AG04450 (cell line): ENCODE measurements at places on chromosomes 12 and 14.

DNA sequence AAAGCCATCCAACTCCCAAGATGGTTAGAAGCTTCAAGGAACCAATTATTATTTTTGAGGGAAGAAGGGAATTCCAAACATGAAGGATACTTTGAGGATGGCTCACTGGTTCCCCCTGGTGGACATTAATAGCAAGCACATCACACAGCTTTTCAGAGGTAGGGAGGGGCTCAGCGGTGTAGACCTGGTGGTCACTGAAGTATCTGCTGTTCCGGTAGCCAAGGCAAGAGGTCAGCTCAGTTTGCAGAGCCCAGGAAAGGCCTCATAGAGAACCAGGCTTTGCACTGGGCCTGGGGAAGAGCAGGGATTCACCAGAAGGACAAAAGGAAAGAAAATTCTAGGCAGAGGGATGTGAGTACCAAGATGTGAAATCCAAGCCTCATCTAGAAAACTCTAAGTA is 118.7 kb downstream of the KSR2 start:
- no peak for DNase-seq

DNA sequence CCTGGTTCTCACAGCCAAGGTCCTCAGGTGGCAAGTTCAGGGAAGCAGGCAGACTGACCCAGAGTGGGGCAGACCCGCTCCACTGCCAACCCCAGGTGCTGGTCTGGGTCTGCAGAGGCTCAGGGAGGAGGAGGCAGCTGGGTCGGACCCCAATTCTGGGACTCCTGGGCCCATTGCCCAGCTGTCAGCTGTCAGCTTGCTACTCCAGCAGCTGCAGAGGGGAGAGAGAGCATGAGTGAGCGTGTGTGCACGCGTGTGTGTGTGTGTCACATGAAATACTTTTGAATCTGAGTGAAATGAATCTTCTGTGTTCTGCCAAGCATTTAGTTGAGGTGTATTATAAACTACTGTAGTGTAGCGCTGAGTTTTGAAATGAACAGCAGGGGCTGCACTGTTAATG is 30.8 kb downstream of the XRCC3 start:
- no peak for DNase-seq

- DNase-seq: no peak
Measured at GRCh38 chr12:49052451-49053208, 8.0 kb downstream of the KMT2D start.

GRCh38 chr12:45357539-45358417 is 141.9 kb downstream of the ANO6 start:
- no peak for DNase-seq

- no peak for DNase-seq
Measured at GRCh38 chr12:42802785-42803189, 213.2 kb upstream of the PRICKLE1 start.

GRCh38 chr14:105076805-105077648 is 11.8 kb upstream of the GPR132 start:
- no peak for DNase-seq

DNA sequence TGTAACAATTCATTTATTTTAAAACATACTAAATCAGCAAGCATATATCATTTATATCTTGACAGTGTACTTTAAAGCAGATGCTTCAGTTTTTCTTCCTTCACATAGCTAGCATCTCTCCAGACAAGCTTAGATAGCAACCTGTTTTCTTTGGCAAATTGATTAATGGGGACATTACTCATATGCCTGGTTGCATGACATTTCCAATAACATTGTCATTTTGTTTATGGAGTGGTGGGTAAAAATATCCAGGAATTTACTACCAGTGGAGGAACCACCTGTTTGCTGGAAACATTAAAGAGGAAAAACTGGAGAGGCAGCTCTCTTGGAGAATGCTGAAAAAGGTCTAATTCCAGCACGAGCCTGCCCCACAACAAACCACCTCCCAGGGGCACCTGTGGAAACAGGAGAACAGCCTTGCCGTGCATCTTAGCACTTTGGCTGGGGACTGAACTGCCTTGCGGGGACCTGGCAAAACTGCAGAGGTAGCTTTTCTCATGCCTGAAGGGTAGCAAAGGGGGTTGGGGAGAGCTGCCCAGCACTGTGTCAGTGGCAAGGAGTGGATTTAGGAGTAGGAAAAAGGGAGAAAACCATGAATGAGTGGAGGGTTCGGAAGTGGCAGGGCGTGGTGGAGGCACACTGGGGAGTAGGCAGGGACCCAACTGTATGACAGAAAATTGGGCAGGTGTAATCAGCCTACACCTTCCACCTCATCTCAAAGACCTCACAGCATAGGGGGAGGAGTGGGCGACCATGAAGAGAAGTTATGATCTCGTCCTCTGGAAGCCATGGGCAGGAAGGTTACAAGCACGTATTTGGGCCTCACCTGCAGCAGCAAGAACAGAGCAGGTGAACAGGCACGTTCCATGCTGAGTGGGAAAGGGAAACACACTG is 11.7 kb upstream of the CREBL2 start:
- no peak for DNase-seq

DNA sequence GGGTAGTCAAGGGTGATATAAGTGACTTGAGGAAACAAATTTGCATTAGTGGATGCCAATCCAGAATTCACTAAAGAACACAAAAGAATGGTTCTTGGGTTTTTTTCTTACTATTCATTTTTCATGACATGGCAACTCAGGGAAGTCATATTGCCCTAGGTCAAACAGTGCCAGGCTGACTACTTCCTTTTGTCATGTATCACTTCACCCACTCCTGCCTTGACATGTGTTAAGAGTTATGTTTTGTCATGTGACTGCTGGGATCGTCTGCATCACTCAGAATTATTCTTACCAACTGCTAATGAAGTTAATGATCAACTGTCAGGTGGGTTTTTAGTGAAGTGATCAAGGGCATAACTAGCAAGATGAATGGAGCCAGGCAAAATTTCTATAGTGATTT is 74.2 kb downstream of the PRORP start:
- DNase-seq: no peak

DNA sequence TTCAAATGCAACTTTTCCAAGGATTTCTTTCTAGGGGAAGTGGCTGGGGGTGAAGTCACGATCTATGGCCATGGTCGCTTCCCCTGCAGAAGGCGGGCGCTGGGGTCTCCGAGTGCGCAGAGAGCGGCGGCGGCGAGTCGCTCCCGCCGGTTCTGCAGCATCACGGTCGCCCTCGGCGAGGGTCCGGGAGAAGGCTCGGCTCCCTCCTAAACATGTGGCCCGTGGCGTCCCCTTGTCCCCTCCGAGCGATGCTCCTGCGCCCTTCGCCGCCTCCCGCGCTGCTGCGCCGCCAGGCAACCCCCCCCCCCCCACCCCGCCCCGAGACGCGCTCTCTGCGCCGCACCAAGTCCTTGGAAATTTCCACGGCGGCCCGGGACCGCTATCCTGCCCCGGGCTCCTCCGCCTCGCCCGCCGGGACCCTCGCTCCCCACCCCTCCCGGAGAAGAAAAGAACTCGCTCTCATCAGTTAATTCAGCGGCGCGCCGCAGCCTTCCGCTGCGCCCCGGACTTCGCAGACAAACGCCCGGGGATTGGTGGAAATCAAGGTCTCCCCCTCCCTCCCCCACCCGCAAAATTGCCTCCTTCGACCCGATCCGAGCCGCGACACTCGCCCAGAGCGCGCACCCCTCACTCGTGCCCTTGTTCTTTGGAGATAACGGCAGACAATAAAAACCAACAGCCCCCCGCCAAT is at the start of gene ST8SIA1:
ST8SIA1 (minus strand) TSS at position 298 of the 691 bp plus-strand sequence. CDS start 475 bp downstream, outside the sequence.
- no peak for DNase-seq

GRCh38 chr14:71764701-71765382 is 167.4 kb upstream of the RGS6 start:
- no peak for DNase-seq

DNA sequence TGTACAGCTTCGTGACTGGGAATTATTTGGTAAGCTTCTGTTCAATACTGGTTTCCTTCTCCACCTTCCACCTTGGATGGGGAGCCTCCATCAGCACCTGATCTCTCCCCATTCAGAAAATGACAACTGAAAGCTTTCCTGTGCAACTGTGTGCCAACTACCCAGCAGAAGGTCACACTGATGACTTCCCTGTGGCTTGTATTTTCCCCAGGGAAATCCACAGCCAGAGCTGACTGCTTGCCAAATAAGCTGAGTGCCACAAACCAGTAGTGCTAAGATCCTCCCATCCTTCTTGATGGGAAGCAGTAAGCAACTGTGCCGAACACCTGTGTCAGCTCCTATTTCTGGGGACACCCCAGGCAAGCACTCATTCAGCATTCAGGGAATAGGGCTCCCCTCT is 257.2 kb upstream of the SOX5 start:
- no peak for DNase-seq

GRCh38 chr14:94574336-94574735 is 6.9 kb upstream of the SERPINA5 start:
- no peak for DNase-seq

- DNase-seq: peak; percentile 60
Measured at GRCh38 chr12:123094349-123095077, 56.4 kb downstream of the PITPNM2 start.

DNA sequence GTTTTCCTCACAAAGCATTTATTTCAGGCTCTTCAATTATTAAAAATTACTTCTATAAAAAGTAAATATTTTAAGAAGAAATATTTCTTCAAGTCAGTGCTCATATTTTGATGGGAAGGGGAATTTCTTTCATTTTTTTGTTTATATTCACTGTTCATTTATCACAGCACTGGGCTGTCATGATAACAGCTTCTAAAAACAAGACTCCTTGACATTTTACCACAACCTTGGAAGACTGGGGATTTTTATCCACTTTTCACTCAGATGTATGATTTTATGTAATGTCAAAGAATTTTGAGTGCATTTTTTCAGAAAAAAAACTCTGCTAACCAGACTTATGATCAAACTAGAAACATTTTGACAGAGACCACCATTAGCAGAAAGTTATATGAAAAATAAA is 149.7 kb downstream of the PHLDA1 start:
- no peak for DNase-seq

DNA sequence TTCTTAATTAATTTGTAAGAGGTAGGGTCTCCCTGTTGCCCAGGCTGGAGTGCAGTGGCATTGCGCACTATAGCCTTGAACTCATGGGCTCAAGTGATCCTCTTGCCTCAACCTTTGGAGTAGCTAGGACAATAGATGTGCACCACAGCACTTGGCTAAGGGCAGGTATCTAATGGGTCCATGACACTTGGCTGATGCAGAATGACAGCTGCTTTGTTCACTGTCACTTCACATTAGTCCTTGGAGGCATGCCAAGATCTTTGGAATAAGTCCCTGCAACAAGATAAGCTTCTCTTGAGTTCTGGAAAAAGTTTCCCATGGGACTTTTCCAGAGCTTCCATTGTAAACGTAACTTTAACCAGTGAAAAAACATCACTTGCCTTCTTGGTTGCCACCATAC is 23.4 kb downstream of the COQ6 start:
- DNase-seq: no peak

DNA sequence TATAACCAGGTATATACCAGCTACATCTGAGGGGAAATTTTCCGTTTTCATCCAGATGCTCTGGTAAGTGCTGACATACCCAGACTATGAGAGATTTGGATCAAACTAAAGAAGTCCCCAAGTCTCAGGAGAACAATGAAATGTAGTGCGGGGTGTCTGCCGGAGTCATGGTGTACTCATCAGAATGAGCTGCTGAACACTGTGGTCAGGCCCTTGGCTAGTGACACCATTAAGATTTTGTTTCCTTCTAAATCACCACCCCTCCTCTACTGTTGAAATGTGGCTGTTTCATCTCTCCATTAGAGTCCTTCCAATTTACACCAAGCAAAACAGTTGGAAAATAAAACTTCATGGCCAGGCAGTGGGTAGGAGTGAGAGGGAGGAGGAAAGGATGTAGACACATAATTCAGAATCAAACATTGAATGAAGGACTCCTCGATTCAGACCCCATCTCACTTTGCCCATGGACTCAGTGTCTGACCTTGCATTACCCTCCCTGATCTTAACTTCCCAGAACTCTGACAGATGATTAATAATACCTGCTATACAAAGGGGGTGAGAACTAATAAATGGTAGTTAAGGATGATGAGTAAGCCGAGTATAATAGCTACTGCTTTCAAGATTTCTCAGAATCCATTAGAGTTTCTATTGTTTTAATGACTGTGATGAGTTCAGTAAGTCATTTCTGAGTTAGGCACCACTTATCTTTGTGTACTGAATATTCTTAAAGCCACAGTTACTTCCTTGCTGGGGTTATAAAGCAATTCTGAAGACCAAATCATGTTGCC is 127.4 kb downstream of the CRADD start:
- DNase-seq: no peak

GRCh38 chr12:25723921-25724491 is 170.9 kb upstream of the LMNTD1 start:
- no peak for DNase-seq

- DNase-seq: no peak
Measured at GRCh38 chr14:101813171-101813759, 51.8 kb downstream of the PPP2R5C start.

- DNase-seq: no peak
Measured at GRCh38 chr14:101286271-101287018, 274.9 kb upstream of the DIO3 start.

GRCh38 chr12:116406529-116406928 is 129.0 kb upstream of the MED13L start:
- DNase-seq: no peak

DNA sequence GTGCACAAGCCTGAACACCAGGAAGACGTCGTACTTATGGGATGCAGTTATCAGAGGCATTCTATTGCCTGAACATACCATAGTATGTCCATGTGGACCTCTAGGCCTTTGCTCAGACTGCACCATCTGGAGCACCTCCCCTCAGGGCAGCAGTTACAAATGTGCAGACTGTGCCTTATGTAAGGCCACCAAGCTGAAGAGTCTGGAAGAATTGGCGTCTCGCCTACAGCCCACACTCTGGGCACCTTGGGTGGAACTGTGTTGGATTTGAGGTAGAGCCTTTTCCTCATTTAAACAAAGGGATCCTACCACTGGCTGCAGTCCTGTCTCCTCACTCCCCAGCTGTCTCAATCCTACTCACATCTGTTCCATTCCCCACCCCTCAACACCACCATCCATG is 204.3 kb upstream of the FRMD6 start:
- no peak for DNase-seq

DNA sequence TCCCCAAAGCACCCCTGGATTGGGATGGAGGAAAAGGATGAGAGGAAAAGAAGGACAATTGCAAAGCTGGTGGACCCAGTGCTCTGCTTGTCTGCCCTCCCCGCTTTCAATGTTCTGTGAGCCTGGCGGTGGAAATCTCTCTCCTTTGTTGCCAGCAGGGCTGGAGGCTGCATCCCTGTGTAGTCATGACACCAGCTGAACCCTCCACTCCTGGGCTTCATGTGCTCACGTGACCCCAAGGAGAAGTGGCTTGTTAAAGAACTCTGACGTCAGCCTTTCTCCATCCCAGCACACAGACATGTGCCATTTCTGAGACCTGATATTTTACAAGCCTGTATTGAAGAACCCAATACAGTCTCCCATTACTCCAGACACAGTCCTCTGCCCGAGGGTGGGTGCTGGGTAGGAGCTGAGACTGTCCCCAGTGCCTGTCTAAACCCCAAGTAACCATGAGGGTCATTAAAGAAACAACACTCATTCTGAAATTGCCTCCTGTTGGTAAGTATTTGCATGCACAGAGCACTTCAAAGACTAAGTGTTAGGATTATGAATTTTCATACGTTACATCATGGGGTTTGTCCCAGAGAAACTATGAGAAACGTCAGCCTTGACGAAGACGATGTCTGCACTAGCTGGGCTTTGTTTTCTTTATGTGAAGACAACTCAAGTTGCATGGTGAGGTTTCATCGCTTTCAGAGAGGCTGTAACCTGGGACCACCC is 21.7 kb downstream of the GALNT16 start:
- DNase-seq: no peak

- no peak for DNase-seq
Measured at GRCh38 chr12:127550271-127550670, 716.7 kb upstream of the TMEM132C start.

- DNase-seq: no peak
Measured at GRCh38 chr12:119578112-119578511, 15.5 kb upstream of the TMEM233 start.

GRCh38 chr12:124756760-124757159 is 106.9 kb downstream of the SCARB1 start:
- no peak for DNase-seq
